ENCODE measurements at places on chromosomes 5 and 9.

GRCh38 chr5:38167562-38167996, 90.8 kb upstream of the EGFLAM start:
- DNase-seq: no peak

- no peak for DNase-seq
Observed at GRCh38 chr5:154871734-154872133, 13.3 kb downstream of the CNOT8 start.

GRCh38 chr9:98964911-98965336, 21.2 kb downstream of the COL15A1 start:
- DNase-seq: no peak

DNA sequence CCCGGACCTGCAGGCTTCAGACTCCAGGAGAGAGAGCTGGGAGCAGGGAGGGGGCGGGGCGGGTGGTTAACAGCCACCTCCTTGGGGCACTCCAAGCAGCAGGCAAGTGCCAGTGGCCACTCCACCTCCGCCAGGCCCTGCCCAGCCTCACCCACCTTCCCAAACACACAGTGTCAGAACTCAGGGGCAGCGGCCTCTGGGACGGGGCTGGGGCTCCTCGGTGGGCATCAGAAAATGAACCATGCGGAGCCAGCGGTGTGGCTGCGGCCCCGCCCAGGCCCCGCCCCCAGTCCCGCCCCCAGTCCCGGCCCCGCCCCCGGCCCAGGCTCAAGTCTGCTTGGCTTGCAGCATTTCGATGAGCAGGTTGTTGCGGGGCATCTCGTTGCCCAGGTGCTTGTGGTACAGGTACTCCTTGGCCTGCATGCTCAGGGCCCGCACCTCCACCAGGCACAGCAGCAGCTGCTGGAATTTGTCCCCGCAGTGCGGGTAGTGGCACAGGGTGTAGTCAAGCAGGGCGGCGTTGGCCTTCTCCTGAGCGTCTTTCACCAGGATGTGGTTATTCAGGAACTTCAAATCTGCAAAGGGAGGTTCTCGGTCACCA, 24.7 kb downstream of the NR5A1 start:
- no peak for DNase-seq

DNA sequence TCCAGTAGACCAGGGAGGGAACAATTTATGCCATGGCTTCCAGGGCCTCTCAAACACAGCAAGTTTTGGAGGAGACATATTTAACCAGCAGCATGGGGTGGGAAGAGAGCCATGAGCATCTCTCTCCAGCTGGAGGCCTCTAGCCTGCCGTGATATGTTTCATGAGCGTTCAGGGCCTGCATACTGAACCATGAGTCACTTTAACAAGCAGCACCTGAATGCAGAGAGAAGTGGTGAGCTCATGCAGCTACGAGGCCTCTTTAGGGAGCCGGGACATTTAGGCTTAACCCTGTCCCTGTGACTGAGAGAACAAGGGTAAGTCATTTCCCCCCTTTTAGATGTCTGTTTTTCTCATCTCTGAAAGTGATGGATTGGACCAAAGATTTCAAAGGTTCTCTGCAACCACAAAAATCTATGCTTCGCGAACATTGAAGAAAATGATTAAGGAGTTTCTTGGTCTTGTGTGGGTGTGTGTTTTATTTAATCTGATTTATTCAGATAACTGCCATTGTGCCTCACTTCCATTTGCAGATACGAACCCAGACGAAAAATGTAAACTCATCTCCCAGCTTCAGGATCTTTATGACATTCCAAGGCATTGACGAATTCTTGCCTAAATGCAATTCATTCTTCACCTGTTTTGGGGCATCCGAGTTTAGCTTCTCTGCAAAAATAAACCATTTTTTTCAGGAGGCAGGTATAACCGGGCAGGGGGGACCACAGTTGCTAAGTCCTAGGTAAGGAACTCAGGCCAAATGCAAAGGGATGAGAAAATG, 157.0 kb downstream of the GABBR2 start:
- DNase-seq: peak; percentile 78

DNA sequence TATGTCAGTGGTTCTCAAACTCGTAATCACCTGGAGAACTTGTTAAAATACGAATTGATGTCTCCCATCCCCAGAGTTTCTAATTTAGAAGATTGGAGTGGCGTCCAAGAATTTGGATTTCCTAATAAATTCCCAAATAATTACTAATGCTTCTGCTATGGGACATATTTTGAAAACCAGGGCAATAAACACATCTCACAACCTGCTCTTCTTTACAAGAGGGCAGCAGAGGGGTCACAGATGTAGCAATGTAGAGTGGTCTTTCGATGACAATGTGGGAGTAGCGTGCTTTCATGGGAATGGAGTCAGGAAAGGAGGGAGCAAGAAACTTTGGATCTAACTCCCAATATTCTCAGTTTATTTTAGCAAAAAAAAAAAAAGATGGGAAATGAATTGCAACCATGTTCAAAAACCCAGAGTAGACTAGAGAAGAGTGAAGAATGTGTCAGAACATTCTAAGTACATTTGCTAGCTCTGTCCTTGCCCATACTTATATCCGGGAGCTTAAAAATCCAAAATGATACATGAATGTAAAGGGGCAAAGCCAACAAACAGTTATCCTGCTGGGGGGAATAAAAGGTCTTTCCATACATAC, 33.8 kb upstream of the ALDH1A1 start:
- DNase-seq: no peak

DNA sequence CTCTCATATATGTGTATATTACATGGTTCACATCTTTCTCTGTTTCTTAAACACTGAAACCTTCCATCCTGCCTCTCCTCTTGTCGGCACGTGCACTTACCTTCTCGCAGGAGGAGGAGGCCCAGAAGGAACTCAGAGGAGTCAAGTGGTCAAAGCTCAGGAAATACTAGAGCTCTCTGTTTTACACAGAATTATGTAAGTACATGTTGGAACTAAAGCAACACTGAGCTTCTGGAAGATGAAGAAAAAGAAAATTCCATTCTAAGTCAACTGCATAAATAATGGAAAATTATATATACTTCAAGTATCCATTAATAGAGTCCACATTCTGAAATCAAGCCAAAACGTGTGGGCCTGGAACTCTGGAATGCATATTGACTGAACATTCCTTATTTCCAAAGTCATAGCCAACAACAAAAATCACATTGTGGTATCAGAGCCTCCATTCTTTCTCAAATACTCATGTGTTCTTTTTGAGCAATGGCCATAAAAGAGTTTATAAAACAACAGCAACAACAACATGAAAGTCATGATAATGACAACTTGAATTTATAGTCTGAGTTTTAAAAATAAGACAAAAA, 121.5 kb upstream of the RAI14 start:
- DNase-seq: peak; percentile 96

- DNase-seq: no peak
Observed at GRCh38 chr5:29304545-29304944, 1888.9 kb upstream of the CDH6 start.

DNA sequence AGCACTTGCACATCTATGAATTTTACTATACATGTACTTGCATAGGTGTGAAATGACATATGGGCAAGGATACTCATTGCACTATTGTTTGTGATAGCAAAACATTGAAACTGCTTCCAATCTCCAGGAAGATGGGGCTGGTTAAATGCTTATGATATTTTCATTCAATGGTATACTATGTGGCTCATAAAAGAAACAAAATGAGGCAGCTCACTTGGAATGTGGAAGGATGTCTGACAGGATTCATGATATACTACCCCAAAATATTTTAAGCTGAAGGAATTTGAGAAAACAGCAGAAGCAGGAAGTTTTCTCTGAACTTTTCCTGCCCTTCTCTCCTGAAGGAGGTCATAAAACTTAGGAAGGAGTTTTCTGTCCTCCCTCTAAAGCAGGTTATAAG, 99.6 kb upstream of the CAST start:
- DNase-seq: peak; percentile 85

- no peak for DNase-seq
Observed at GRCh38 chr9:113894166-113894565, 18.1 kb downstream of the ZNF618 start.

DNA sequence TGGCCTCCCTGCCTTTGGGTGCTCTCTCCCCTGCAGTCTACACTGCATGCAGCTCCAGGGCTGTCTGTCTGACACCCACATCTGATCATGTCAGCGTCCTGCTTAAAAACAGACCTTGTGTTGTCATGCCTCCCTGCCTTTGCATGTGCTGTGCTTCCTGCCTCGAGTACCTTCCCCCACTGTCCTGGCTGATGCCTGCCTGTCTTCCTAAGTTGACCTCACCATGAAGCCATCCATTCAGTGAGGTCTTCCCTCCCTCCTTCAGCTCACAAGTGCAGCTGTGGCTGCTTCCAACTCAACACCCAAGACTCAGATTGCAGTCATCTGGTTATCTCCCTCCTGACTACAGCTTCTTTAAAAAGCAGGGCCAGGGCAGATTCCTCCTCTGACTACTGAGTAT, 5.5 kb downstream of the ANGPTL2 start:
- peak; percentile 62 for DNase-seq

DNA sequence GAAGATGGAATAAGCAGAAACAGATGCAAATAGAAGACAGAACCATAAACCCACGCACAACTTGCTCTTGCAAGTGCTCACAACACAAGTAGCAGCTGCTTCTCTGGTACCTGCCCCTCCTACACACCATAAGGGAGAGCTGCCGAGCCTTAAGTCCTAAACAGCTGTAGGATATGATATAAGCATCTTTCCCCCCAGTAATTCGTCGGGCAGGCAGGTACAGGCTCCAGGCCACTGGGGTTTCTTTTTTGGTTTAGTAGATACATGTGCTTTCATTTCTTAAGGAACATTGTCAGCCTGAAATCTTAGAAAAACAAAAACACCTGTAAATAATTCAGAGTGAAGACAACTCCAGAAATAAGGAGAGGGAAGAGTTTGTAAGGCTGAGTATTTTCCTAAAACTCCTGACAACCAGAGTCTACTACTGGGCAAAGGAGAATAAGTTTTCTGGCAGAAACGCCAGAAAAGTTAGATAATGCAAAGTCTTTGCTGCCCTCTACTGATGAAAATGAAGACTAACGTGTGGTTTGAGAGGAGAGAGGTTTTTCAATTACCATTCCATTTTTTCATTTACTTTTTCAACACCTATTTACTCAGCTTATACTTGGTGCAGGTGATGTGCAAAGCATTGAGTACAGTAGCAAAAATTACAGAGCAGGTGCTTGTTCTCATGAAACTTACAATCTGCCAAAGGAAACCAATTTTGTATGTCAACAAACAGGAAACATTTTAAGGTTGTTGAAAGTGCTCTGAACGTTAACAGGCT, 20.1 kb upstream of the TCERG1 start:
- peak; percentile 53 for DNase-seq

GRCh38 chr5:117454716-117455212, 880.1 kb upstream of the SEMA6A start:
- DNase-seq: peak; percentile 15

DNA sequence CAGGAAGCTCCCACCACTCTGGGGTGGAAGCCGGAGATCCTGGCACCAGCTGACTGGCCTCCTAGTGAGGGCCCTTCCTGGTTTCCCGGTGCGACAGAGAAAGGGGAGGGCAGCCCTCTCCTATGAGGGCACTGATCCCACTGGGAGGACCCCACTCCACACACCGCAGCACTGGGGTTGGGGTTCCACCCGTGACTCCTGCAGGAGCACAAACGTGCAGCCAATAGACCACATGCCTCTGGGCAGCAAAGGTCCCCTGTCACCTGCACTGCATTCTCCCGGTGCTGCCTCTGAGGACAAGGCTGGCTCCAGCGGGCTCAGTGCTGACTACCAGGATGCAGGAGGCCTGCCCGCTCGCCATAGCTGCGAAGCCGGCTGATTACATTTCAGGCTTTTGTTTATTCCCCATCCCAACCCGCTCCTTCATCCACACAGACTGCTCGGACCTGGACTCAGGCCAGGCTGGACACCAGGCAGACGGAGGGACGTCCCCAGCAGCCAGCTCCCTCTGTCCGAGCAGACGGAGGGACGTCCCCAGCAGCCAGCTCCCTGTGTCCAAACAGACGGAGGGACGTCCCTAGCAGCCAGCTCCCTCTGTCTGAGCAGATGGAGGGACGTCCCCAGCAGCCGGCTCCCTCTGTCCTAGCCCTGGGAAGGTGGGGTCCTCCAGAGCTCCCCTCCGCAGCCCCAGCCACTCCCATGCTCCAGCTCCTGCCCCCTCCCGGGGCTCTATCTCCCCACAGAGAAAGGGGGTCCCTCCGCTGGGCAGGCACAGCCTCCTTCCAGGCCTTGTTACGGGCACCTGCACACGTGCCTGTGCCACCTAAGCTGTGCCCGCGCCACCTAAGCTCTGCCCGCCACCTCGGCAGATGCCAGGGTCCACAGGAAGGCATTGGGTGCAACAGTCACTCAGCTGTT, 8.8 kb upstream of the CEP72 start:
- no peak for DNase-seq

DNA sequence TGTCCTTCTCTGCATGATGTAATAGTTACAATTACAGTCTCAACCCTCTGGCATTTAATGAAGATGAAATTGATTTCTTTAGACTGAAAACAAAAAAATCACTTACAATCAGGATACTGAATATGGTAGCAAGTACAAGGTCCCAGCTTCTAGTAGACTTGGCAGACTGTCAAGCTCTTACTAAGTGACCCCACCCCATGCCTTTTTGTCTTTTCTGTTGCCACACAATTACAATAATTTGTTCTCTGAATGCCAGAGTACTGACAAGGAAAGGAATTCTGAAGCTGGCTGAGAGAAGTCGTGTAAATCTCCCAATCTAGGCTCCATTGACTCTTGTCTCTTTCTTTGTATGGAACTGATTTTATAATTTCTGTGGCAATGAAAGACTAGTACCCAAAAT, 154.2 kb downstream of the TMC1 start:
- DNase-seq: peak; percentile 80

Data from fibroblast of skin of abdomen (primary cell).